ENCODE measurements at places on chromosomes 7 and 10.

DNA sequence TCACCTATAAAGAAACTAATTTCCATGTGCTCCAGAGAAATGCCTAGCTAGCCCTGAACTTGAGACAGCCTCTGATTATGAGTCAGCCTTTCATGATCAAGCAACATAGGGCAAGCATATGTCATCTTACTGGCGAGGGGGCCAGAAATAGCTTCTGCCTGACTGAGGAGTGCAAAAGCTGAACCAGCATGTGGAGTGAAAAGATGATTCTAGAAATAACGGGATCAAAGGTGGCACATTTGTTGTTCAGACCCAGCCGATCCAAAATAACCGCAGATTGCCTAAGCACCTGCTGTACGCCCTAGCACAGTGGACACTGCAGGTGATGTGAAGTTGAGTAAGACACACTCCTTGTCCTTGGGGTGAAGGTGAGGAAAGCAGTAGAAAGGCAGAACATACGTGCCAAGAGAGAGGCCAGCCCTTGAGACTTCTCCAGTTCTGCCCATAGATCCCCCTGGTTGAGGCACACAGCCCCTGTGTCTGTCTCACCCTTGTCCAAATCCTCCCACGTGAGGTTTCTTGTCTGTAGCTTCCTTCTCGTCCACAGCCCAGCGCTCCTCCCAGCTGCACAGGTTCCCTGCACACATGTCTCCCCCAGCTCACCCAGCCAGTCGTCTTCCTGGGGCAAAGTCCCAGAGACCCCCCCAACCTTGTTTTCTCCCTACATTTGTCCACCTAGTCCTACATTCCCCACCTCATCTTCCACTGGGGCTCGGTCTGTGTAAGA, 2.8 kb upstream of the BCL7B start:
- no peak for DNase-seq

DNA sequence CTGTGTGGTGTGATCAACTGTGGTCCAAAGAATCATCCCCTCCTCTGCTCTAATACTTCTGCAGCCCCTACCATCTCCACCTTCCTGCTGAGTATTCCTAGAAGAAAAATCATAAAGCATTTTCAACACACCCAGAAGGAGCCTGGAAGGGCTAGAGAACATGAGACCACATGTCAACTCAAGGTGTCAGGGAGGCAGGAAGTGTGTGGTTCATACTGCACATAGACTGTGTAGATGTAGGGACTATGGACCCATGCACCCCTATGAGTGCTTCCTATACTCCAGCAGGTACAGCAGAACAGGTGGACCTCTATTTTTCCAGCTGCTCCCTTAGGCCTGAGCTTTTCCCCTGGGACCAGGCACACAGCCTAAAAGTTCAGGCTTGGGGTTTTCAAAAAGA, 2.6 kb upstream of the ZNF746 start:
- no peak for DNase-seq

DNA sequence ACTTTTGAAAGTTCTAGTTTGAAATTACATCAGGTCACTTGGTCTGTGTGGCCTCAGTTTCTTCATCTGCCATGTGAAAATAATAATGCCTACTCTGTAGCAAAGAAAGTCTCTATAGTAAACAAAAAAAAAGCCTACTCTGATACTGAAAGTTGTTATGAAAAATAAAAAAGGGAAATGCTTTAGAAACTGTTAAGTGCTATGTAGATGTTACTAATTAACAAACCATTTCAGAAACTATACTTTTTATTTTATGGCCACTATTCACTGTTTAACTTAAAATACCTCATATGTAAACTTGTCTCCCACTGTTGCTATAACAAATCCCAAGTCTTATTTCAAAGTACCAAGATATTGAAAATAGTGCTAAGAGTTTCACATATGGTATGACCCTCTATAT, 50.6 kb downstream of the CFTR start:
- no peak for DNase-seq

- no peak for DNase-seq
Measured at GRCh38 chr10:29358010-29358616, 69.2 kb downstream of the LYZL1 start.

- no peak for DNase-seq
Measured at GRCh38 chr7:85664341-85664740, 477.5 kb upstream of the SEMA3D start.

- DNase-seq: no peak
Measured at GRCh38 chr7:151371266-151371665, 29.7 kb downstream of the NUB1 start.

DNA sequence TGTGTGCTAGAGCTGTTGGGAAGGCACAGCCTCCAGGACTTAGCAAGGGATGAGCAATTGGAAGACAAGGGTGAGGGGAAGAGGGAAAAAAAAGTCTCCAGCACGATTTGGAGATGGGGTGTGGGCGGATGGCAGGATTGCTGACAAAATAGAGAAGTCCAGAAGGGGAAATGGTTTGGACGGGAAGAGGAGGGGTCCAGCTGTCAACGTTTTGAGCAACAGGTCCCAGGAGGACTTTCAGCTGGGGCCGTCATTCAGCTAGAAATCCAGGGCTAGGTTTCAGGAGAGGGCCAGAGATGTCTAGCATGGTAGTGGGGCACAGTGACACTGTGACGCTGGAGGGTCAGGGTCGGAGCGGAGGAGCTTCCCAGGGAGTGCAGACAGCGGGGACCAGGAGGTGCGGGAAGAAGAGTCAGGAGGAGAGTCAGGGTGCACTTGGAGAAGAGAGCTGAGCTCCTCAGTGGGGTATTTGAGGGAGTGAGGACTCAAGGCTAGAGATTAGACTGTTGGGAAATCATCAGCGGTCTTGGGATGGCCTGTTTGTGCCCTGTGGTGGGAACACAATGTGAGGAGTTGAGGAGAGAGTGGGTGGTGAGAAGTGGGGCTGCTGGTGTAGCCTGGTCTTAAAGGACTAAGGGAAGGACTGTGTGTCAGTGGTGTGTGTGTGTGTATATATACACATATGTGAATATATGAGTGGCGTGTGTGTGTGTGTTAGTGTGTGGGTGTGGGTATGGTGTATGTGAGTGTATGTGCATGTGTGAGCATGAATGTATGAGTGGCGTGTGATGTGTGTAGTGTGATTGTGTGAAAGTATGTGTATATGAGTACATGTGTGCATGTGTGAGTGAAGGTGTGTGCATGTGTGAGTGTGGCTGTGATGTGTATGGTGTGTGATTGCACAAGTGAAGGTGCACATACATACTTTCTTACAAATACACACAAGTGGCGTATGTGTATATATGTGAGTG, 3.8 kb downstream of the ZYX start:
- DNase-seq: no peak

GRCh38 chr10:102863660-102864059, 5.6 kb upstream of the AS3MT start:
- no peak for DNase-seq

DNA sequence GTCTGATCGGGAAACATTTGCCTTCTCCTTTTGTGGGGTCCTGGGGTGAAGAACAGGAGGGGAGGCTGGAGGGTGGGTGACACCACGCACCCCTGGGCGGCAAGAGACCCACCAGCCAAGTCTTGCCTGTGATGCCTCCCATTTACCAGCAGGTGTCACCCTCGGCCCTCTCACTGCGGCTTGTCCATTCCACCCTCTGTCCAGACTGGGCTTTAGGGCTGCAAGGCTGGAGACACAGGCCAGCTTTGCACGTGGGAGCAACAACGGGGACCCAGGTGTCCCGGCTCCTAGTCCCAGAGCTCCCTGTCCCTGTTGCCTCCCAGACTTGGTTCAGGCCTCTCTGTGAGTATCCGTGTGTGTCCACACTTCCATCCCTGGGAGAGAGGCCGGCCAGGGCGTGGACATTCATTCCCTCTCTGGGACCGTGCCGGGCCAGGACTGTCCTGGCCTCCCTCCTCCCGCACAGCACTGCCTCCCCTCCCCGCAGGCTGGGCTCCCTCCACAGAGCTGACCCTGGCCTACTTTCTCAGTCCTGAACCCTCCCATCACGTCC, 36.2 kb upstream of the GTF2IRD1 start:
- peak; percentile 20 for DNase-seq

Measured in stimulated activated CD8-positive, alpha-beta memory T cell treated with anti-CD3 and anti-CD28 coated beads, Interleukin-7, amount 100 ng/mL, for 1 hour (primary cell).